AG20443 (cell line): ENCODE measurements at places on chromosomes 4 and X.

GRCh38 chr4:48262926-48263325 is 6.7 kb downstream of the TEC start:
- DNase-seq, result no peak

DNA sequence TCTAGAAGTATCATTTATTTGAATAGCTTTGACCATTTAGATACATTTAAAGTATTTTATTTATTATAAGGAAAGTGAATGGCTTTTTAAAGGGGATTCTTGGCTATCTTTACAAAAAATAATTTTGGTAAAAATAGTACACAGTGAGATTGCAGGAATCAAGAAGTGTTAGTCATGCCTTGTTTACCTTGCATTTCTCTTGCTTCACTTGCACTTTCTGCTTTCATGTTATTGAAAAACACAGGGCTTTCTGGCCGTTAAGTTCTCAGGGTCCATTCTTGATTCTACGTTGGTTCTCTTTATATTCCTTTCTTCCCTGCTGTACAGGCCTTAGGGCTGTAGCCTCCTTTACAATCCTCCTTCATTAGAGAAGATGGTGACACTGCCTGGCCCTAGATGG is 21.8 kb upstream of the SEC24D start:
- no peak for DNase-seq

DNA sequence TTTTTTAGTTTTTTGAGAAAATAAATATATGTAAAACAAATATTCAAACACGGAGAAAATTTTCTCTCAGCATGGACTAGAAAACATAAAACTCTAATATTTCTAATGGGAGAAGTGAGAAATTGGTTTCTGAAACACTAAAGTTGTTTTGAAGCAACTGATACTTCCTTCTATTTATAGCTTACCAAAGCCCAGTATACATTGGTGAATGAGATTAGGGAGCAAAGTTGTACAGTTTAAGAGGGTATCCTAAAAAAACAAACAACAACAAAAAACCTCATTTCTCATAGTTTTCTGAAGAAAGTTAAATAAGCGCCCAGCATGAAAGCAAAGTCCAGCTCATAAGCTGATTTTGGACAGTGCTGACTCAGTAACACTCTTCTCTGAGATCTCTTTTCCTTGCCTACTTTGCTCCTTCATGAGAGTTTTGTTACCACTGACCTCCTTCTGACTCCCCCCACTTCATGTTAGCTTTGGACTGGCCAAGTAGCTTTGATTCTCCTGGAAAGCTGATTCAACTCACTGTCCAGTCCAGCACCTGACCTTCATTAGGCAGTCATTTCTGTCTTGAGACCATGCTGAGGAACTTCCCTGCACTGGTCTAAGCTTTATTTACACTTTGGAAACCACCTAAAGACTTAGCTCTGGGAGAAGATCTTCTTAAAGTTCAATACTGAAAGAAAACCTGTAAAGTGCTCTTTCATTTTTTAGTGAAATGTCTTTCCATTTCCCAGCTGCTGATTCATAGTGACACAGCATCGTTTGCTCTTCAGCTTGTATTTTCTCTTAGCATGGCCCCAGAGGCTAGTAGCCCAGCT is 21.8 kb upstream of the P2RY10 start:
- DNase-seq, result no peak

GRCh38 chrX:24515447-24515846 is 50.4 kb downstream of the PDK3 start:
- no peak for DNase-seq

GRCh38 chrX:109793191-109793590 is 60.1 kb upstream of the ACSL4 start:
- DNase-seq, result no peak
